A549 treated with DMSO at 1 μM for 4 hours (cell line): ENCODE measurements at places on chromosomes 2 and 18. TPM values are rescaled to one million over a fixed set of nuclear protein-coding genes. Genes with fewer than 3 reads are reported as not detected.

ANKRD62 gene
- not detected in 5 replicates for total RNA-seq

ADAM23 gene
- 8.8 to 10.2 TPM (median 10.0 TPM) in 5 replicates for total RNA-seq

FSHR gene
- total RNA-seq: not detected in 5 replicates

RBMS1 gene
- 53.9 to 71.5 TPM (median 64.4 TPM) in 5 replicates for total RNA-seq

ASXL2 gene
- total RNA-seq: 12.7 to 20.0 TPM (median 18.0 TPM) in 5 replicates

TMEM37 gene
- total RNA-seq: 1.6 to 2.0 TPM (median 1.9 TPM) in 5 replicates

DUSP19 gene
- 0.41 to 1.1 TPM (median 0.61 TPM) in 5 replicates for total RNA-seq

LYG1 gene
- total RNA-seq: 0.49 to 2.6 TPM (median 1.6 TPM) in 5 replicates

SLC4A3 gene
- 2.8 to 3.6 TPM (median 2.8 TPM) in 5 replicates for total RNA-seq

WNT10A gene
- total RNA-seq: 0.11 TPM in 1 of 5 replicates, not detected in the others
